NB4 (cell line): ENCODE measurements at places on chromosomes 13 and 19.

- no peak for DNase-seq
Measured at GRCh38 chr19:46726971-46727501, 10.1 kb upstream of the PRKD2 start.

GRCh38 chr13:75715601-75716523, 79.7 kb downstream of the LMO7 start:
- no peak for DNase-seq

GRCh38 chr19:43675269-43675879, 5.4 kb upstream of the PLAUR start:
- DNase-seq = no peak

DNA sequence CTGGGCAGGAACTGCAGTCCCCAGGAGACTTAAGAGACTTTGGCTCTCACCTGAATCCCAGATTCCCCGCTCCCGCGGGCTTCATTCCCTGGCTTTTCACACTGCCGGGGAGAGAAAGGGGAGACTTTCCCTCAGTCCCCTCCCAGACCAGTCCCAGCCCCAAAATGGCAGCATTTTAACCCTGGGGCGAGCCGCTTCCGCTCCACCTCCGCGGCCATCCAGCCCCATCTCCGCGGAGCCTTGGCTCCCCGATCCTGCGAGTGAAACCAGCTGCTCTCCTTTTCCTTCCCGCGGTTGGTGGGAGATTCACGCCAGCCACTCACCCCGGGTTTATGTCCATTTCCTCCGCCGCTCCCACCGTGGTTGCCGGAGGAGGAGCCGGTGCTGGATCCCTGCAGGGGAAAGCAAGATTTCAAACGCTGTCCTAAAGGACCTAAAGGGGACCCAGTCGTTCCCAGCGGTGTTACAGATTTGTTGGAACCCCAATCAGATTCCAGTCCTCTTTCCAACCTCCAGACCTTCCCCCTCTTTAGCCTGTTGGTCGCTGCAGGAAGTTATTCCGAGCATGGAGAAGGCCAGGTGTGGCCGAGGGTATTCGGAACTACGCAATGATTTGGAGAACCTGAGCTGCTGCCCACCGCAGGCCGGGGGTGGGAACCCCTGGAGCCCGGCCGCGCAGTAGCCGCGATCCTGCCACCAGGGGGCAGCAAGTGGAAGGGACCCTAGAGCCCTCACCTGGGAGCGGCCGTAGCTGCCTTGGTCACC, 3.4 kb downstream of the DMKN start:
- DNase-seq = peak; percentile 28

- peak; percentile 46 for DNase-seq
Measured at GRCh38 chr13:112894673-112895481, 74.1 kb upstream of the MCF2L start.

DNA sequence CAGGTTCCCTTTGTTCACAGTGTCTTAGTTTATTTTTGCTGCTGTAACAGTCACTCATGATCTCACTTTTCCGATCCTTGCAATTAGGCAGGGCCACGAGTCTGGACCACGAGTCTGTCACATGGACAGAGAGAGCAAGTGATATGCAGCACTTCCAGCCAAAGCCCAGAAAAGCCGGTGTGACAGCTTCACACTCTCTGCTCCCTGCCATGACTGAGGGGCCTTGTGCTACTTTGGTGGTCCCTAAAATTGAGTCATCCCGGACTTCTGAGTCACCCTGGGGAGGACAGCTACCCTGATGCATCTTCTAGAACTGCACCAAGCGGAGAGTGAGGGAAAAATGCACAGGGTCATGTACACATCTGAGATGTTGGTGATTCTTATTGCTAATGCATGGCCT, 179.6 kb downstream of the EFNB2 start:
- DNase-seq = no peak

DNA sequence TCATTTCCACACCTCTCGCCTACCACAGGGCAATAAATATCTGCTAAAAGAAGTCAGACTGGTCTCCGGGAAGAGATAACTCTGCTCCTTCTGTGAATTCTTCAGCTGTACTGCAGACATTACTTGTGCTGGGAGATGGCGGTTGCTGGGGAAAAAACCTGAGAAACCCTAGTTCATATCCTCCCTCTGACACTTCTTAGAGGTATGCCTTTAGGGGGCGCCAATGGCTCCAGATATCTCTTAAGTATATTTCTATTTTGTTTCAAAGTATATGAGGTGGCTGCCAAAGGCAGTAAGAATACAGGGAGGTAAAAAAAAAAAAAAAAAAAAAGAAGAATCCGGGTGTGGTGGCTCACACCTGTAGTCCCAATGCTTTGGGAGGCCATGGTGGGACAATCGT, 175.2 kb downstream of the PAN3 start:
- peak; percentile 70 for DNase-seq

GRCh38 chr19:29880498-29881081, 61.4 kb upstream of the URI1 start:
- DNase-seq = no peak

GRCh38 chr19:39254531-39255345, 6.1 kb upstream of the IFNL4 start:
- DNase-seq = no peak
